ENCODE measurements at places on chromosomes 5 and 9.

- DNase-seq, result no peak
Measured at GRCh38 chr5:53433026-53433425, 47.4 kb upstream of the FST start.

GRCh38 chr5:58116346-58116745, 343.5 kb downstream of the PLK2 start:
- DNase-seq, result no peak

GRCh38 chr9:84138541-84138940, 157.9 kb downstream of the RMI1 start:
- DNase-seq, result no peak

DNA sequence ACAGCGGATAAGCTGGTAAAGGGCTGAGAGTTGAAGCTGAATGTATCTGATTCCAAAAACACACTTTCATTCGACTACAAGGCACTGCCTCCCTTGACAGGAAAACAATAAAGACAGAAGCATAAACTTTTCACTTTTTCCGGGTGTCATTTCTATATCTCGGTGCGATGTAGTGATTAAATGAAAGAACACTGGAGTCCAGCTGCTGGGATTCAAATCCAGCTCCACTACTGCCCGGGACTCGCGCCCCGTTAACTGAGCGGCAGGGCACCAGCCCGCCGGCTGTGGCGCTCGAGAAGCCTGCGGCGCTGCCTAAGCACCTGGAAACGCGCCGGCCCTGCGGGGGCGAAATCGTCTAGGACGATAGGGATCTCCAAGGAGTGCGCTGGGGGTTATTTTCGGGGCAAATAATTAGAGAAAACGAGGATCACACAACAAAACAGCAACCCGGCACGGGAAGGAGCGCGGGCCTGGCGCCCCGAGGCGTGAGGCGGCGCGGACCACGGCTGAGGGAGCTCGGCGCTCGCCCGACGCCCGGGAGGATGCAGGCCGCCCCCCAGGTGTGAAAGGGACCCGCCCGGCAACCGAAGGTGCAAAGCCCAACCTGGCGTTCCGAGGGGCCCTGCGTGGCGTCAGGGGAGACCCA, 837 bp downstream of the UIMC1 start:
- DNase-seq, result peak; percentile 61

DNA sequence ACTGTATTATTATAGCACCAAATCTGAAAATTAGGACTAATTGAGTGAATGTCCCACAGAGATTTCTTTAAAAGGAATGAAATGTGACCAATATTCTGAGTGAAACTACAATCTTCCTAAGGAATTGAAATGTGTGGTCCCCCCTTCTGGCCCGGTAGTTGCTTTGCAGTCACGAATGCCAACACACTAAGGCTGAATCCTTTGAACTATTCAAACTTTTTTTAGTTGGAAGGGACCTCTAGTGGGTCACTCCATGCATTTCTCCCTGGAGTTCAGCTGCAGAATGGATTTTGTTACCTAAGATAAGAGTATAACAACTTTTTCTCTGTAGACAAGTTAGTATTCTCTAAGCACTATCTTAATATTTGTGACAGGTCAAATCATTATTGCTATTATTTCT, 2.8 kb downstream of the CDH6 start:
- DNase-seq, result no peak

GRCh38 chr5:133723126-133723525, 110.8 kb upstream of the FSTL4 start:
- no peak for DNase-seq

DNA sequence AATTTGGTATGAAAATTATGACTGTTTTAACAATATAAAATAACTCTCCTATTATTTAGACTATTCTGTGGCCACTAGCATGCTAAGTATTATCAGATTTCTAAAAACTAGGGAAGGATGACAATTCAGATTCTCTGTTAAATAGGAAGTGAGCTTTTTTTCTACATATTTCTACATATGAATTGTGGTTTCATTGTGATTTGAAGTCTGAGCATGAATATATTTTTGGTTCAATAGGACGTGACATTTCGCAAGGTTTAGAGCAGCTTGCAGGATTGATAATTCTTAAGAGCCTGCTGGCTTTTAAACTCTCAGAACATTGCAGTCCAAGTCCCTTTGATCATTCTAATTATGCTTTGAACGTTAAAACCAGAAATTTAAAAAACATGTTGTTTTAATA, 82.9 kb downstream of the ADGRV1 start:
- no peak for DNase-seq

DNA sequence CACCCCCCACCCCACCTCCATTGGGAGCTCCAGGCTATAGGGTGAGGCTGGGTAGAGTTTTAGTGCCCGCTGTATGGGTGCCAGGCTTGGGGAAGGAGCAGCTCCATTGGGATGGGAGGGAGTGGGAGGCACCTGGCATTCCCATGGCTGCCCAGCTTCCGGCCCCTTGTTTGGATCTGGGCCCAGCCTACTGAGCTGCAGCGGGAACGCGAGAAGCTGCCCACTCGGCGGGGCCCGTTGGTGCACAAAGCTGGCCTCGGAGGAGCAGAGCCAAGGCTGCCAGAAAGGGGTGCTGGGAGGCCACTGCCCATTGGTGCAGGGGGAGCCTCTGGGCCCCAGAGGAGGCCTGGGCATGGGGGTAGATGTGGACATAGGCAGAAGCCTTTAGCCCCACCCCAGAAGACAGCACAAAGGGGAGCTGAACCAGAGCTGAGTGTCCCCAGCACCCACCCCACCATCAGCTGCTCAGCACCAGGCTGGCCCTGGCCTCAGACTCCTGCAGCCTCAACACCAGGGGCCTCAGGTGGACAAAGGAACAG, 4.4 kb downstream of the LCN9 start:
- no peak for DNase-seq

DNA sequence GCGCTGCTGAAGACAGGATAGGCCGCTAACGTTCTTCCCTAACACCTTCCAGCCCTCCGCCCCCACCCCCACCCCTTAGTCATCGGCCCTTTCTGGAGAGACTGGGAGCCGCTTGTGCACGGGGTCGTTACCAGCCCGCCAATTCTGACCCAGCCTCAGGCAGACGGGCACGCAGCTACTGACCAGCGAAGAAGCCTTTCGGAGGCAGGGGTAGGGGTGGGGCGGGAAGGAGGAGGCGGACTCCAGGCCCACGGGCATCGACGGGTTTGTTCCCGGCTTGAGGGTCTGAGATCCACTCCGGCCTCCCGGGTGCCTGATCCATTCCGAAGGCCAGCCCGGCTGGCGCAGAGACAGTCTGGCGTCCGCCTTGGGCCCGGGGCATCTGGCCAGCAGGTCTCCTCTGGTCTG, 729 bp upstream of the HAND1 start:
- DNase-seq, result no peak

DNA sequence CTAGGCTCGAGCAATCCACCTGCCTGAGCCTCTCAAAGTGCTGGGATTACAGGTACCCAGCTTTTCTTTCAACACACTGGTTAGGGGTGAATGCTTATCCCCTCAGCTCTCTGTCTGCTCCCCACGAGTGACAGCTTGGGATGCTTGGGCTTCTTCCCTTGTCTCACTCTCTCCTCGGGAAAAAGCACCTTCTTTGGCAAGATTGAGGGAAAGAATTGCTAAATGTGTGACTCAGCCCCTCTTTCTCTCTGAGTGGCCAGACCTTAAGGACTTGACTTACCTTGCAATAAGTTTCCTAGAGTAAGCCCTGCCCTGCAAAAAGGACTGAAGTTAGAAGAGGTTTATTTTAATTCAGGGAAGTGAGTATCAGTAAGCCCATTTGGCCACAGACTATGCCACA, 68.1 kb upstream of the ERBIN start:
- no peak for DNase-seq

GRCh38 chr5:173680660-173681242, 64.3 kb upstream of the BOD1 start:
- DNase-seq, result no peak

- DNase-seq, result no peak
Measured at GRCh38 chr5:39194466-39195136, 24.8 kb downstream of the FYB1 start.

DNA sequence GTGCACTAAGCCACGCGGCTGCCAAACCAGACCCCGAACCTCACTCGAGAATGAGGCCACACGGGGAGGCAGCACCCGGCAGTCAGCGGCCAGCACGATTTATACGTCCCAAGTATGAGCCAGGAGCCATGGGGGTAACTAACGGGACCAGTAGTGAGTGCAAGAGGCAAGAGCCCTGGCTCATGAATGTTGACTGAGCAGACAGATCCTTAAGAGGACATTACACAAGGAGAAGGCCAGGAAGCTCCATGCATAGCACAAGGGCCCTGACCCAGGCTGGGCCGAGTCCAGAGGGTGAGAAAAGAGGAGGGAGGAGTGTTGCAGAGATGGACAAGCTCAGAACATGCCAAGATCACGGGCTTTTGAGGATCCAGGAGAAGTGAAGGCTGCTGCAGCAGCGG, 58.6 kb upstream of the PHYKPL start:
- no peak for DNase-seq

DNA sequence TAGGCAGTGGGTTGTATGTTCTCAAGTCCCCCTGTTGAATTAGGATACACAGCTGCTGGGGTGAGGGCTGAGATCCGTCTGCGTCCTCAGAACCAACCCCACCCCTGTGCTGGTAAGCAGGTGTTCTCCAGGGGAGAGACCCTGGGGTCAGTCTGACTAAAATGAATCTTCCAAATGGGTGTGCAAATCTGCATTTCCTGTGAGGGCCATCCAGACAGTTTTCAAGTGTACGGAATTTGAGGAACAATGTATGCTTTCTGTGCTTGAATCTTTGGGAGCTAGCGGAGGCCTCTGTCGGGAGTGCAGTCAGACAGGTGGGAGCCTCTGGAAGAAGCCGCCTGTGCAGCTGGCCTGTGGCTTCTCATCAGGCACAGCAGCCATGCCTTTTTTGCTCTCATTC, 122.9 kb downstream of the MACROH2A1 start:
- DNase-seq, result no peak

- DNase-seq, result no peak
Measured at GRCh38 chr5:21051945-21052344, 1063.9 kb upstream of the CDH18 start.

DNA sequence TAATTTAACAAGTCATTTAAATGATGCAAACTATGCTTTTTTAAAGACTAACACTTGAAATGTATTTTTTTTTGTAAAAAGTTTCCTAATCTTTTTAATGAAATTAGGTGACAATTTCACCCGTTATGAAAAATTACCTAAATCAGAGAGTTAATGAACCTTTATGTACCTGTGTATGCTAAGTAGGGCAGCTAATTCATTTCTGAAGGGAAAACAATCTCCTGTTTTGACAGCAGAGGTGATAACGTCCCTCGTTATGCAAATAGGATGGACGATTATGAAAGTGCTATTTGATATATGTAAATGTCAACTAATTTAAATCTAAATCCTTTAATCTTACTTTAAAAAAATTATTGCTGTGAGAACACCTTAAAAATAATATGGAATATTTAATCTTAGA, 58.8 kb downstream of the MEF2C start:
- DNase-seq, result no peak

GRCh38 chr5:43389679-43390329, 22.4 kb downstream of the CCL28 start:
- peak; percentile 91 for DNase-seq

DNA sequence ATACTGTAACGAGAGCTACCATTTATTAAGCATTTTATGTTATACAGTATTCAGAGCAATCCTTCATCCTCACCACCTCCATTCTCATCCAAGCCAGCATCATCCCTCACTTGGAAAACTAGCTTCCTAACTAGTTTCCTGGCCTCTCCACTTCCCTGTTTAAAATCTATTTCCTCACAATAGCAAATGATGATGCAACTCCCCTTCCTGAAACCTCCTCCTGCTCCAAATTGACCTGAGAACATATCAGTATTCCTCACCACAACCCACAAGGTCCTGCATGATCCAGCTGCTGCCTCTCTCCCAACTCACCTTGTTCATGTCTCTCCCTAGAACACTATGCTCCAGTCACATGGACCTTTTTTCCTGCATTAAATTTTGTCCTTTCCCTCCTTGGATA, 4.3 kb upstream of the SLC36A2 start:
- no peak for DNase-seq

GRCh38 chr5:153233933-153234332, 256.5 kb upstream of the GRIA1 start:
- DNase-seq, result no peak

- DNase-seq, result no peak
Measured at GRCh38 chr5:149680810-149681221, 49.3 kb upstream of the PPARGC1B start.

GRCh38 chr5:175321927-175322532, 122.0 kb downstream of the DRD1 start:
- DNase-seq, result no peak

DNA sequence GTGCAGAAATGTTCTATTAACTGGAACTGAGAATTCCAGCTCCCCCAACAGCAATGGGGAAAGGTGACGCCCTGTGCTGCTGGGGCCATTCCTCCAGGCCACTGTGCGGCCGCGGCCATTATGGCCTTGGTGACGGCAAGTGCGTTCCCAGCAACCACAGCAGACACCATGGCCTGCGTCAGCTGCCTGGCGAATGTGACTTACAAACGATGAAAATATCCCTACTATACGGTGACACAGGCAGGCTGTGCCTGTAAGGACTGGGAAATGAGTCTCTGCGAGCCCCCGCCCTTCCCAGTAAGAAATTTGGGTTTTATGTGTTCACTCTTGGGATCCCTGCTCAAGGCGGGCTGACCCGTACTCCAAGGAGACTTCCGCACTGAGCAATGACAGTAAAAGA, 20.6 kb downstream of the CLPTM1L start:
- DNase-seq, result no peak

DNA sequence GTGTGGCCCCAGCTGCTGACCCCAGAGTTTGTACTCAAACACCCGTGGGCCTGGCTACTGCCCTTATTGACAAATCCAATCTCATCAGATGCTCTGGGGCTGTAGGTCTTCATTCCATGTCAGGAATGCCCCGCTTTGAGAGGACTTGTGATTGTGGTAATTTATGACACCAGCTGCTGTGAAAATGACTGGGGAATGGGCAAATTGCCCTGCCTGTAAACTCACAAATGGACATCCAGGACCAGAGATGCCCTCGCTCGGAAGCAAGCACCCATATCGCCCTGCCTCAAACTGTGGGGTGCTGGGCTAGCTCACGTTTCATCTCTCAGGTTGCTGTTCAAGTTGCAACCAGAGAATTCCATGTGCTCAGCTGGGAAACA, 225.9 kb upstream of the MAP3K1 start:
- no peak for DNase-seq

GRCh38 chr9:98523231-98523901, 185.4 kb downstream of the GABBR2 start:
- DNase-seq, result no peak

DNA sequence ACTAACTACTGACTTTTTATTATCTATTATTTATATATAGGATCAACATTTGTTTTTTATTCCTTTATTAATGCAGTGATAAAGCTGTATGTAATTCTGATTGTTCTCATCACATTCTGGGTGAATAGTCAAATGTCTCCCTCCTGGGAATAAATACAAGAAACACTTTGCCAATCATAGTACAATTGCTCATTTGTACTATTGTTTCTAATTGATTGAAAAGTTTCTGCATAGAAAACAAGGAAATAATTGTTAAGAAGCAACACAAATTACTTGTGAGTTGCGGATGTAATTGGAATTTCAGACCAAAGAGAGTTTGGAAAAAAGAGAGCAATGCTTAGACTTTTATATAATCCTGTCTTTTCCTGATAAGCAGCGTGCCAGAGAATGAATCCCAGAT, 1013.9 kb downstream of the EFNA5 start:
- DNase-seq, result no peak
